ENCODE measurements at places on chromosomes 11 and 22.

- no peak overlapping the region for H3K27ac ChIP-seq
- H3K27me3 ChIP-seq, result no peaks in the 10 kb centered on the region
- DNase-seq, result no peak
These were observed 21.1 kb upstream of the TTLL12 start for GRCh38 chr22:43207849-43208702.

DNA sequence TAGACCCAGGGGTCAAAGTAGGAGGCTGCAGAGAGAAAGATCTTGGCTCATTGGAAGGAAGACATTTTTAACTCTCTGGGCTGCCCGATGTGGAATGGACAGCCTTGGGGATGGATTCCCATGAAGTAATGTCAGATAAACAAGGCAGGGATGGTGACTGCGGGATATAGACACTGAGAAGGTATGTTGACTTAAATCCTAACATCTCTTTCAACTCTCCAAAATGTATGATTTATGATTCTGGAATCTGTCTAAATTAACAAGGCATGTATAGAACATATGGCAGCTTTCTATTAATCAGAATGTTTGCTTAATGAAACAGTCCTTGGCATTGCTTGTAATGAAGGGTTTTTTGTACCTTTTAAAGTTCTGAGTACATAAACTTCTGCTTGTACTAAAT is 56.1 kb upstream of the VSTM5 start:
- no peaks in the 10 kb centered on the region for H3K27me3 ChIP-seq
- no peaks in the 10 kb centered on the region for H3K4me1 ChIP-seq
- no peaks in the 10 kb centered on the region for H3K36me3 ChIP-seq

GRCh38 chr11:58573451-58574104 is 2.1 kb downstream of the LPXN start:
- H3K36me3 ChIP-seq, result peaks cover 4% of the 10 kb centered on the region
- H3K27me3 ChIP-seq, result no peaks in the 10 kb centered on the region
- no peak overlapping the region for H3K4me3 ChIP-seq
- no peak for DNase-seq
- peaks cover 4% of the 10 kb centered on the region for H3K4me1 ChIP-seq

GRCh38 chr11:111378861-111379601 is at the start of gene POU2AF1:
TSS of gene POU2AF1 (minus strand) at chr11:111379275. CDS start at chr11:111379177, 98 bp downstream.
- peaks cover 3% of the 10 kb centered on the region for H3K4me1 ChIP-seq
- H3K27me3 ChIP-seq, result peaks cover 8% of the 10 kb centered on the region
- no peak within 1 kb of the TSS for H3K27ac ChIP-seq
- H3K36me3 ChIP-seq, result no peaks in the 10 kb centered on the region
- no peak within 1 kb of the TSS for H3K4me3 ChIP-seq

DNA sequence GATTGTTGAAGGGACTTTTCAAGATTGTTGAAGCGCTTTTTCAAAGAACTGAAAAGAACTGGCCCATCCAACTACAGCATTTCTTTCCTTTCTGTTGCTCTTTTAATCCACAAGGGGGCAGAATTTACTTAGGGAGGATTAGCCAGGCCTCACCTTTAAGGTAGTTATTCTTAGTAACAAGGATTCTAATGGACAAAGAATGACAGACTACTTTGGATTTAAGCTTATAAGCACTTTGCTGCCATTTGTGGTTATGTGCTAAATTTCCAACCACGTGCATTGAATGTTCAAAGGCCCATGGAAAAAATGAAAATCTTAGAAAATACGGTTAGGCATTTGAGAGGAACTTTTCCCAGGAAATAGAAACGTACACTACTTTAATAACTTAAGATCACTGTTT is 49.5 kb upstream of the HSPA8 start:
- H3K27me3 ChIP-seq, result no peaks in the 10 kb centered on the region
- H3K4me3 ChIP-seq, result no peak overlapping the region
- H3K36me3 ChIP-seq, result no peaks in the 10 kb centered on the region
- H3K27ac ChIP-seq, result no peak overlapping the region
- peak; percentile 65 for DNase-seq
- no peaks in the 10 kb centered on the region for H3K4me1 ChIP-seq

GRCh38 chr11:14904745-14905103 is 12.7 kb upstream of the CYP2R1 start:
- no peaks in the 10 kb centered on the region for H3K36me3 ChIP-seq
- H3K27ac ChIP-seq, result no peak overlapping the region
- H3K27me3 ChIP-seq, result peaks cover 26% of the 10 kb centered on the region
- peak; percentile 82 for DNase-seq
- peak overlapping the region; percentile 57 for H3K4me3 ChIP-seq

GRCh38 chr11:33790040-33790439 is 15.7 kb upstream of the FBXO3 start:
- no peak overlapping the region for H3K4me3 ChIP-seq
- DNase-seq, result no peak
- no peaks in the 10 kb centered on the region for H3K27me3 ChIP-seq
- H3K4me1 ChIP-seq, result no peaks in the 10 kb centered on the region
- no peak overlapping the region for H3K27ac ChIP-seq

GRCh38 chr11:46512261-46512881 is 81.5 kb downstream of the AMBRA1 start:
- DNase-seq, result no peak

DNA sequence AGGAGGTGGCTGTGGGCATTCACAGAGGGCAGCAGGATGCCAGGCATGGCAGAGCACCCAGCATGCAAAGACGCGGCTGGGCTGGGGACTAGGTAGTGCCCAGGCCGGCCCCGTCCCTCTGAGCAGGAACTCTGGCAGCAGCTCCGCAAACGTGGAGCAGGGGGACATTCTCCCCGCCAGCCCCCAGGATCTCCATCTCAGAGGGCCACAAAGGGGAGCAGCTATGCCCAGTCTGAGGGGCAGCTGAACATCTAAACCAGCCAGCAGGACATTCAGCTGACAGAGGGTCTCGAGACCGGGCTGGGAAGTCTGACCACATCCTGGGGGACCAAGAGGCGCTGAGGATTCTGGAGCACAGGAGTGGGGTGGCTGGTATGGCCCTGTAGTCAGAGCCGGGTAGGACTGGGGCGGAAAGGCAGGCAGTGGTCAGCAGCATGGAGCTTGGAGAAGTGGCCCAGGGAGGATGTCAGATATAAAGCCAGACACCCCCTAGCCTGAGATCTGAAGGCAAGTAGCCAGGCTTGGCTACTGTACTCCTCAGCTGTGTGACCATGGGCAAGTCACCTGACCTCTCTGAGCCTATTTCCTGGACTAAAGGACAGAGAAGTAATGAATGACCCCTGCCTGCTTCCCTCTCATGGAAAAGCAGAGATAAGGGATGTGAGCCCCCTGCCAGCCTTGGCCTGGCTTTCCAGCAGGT is 10.2 kb downstream of the PMM1 start:
- no peak for DNase-seq
- peaks cover 10% of the 10 kb centered on the region for H3K4me1 ChIP-seq
- H3K4me3 ChIP-seq, result no peak overlapping the region
- no peak overlapping the region for H3K27ac ChIP-seq
- H3K27me3 ChIP-seq, result no peaks in the 10 kb centered on the region
- H3K36me3 ChIP-seq, result peaks cover 68% of the 10 kb centered on the region

DNA sequence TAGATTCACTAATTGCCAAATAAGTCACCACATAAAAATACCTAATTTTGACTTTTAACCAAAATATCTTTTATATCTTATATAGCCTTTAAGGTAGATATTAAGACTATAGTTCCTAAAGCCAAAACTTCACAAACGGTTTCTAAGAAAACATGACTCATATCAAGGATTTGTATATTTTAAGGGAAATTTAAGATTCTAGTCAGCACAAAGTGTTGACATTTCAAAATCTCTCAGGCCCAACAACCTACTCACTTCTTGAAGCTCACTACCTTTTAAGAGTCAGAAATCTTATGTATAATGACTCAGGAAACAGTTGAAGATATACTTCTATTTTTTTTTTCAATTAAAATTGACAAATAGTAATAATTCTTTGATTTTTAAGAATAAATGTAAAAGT is 221.9 kb downstream of the SBF2 start:
- peaks cover 6% of the 10 kb centered on the region for H3K4me1 ChIP-seq
- no peak overlapping the region for H3K27ac ChIP-seq
- H3K4me3 ChIP-seq, result no peak overlapping the region
- no peaks in the 10 kb centered on the region for H3K27me3 ChIP-seq

DNA sequence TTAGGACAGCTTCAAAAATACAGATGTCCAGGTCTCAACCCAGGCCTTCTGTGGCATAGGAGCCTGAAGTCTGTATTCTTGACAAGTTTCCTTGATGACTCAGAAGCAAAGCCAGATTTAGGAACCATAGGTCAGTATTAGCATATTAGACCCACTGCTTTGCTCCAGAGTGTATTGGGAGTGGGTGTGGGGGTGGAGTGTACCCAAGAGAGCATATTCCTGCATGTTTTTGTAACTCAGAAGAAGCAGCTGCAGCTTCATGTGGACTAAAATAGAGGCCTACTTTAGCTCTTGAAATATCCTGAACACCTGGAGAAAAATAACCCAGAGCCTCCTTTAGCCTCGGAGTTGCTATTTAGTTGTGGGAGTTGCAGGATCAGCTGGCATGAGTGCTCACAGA is 106.7 kb downstream of the CCDC81 start:
- H3K27ac ChIP-seq, result no peak overlapping the region
- H3K27me3 ChIP-seq, result no peaks in the 10 kb centered on the region
- no peak overlapping the region for H3K4me3 ChIP-seq
- H3K36me3 ChIP-seq, result no peaks in the 10 kb centered on the region
- H3K4me1 ChIP-seq, result peaks cover 34% of the 10 kb centered on the region

GRCh38 chr11:119254239-119254638 is 48.1 kb downstream of the CBL start:
- peaks cover 5% of the 10 kb centered on the region for H3K36me3 ChIP-seq
- no peak for DNase-seq
- no peaks in the 10 kb centered on the region for H3K27me3 ChIP-seq
- H3K4me1 ChIP-seq, result no peaks in the 10 kb centered on the region

- H3K36me3 ChIP-seq, result peaks cover 6% of the 10 kb centered on the region
- peak; percentile 36 for DNase-seq
- H3K27me3 ChIP-seq, result peaks cover 2% of the 10 kb centered on the region
- H3K4me1 ChIP-seq, result peaks cover 10% of the 10 kb centered on the region
- H3K27ac ChIP-seq, result peak overlapping the region; percentile 76
These were observed 728 bp downstream of the DCUN1D5 start for GRCh38 chr11:103091064-103091800.

- peaks cover 9% of the 10 kb centered on the region for H3K27me3 ChIP-seq
- peaks cover 6% of the 10 kb centered on the region for H3K36me3 ChIP-seq
- H3K27ac ChIP-seq, result no peak overlapping the region
- peak overlapping the region; percentile 86 for H3K4me3 ChIP-seq
These were observed 673 bp upstream of the DUSP18 start for GRCh38 chr22:30668386-30668710.

DNA sequence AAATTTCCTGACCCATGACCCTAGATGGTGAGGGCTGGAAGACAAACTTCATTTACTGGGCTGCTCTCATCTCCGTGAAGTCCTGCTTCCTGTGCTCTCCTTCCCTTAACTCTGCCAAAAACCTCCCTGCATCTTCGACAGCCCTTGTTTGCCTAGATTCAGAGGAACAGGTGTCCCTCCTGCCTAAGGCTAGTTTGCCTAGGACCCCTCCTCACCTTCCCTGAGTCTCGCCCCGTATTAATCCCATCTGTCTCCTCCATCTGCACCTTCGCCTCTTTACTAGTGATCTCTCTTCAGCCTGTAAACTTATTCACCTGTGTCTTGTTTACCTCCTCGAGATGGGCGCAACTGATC is 33.1 kb downstream of the EIF3F start:
- H3K27ac ChIP-seq, result no peak overlapping the region
- H3K36me3 ChIP-seq, result no peaks in the 10 kb centered on the region
- H3K4me1 ChIP-seq, result peaks cover 9% of the 10 kb centered on the region
- H3K27me3 ChIP-seq, result peaks cover 53% of the 10 kb centered on the region
- no peak overlapping the region for H3K4me3 ChIP-seq
- no peak for DNase-seq

DNA sequence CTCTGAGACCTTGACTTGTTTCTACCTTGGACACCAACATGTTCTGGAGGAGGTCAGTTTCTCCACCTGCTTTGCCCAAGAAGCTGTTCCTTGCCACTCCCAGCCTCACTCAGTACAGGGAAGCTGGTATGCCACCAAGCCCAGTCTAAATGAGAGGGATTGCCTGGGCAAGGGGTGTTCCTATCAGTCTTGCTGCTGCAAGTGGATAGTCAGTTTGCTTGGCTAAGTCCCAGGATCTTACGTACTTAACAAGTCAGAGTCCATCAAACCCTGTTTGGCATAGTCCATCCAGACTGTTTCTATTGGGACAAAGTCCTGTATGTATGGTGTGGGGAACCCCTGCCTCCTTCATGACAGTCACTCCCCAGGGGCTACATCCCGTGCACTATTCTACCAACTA is 66.6 kb downstream of the RPL27A start:
- H3K4me3 ChIP-seq, result no peak overlapping the region
- H3K27ac ChIP-seq, result no peak overlapping the region
- H3K4me1 ChIP-seq, result peaks cover 13% of the 10 kb centered on the region
- H3K27me3 ChIP-seq, result no peaks in the 10 kb centered on the region
- no peak for DNase-seq

DNA sequence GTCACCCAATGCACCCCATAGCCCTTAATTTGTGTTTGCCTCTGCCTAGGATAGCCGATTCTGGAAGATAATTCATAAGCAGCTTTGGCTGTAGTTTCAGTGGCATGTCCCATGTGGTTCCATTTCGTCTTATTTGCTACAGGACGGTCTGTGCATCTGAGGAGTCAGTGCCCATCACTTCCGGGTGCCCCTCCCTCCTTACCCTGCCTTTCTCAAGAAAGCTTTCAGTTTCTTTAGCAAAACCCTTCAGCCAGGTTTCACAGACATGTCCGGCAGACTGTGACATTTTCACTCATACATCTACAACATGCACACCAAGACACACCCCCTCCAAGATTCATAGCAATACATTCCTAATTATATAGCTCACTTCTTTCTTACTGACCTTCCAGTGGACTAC is 14.3 kb downstream of the TP53AIP1 start:
- peaks cover 4% of the 10 kb centered on the region for H3K27me3 ChIP-seq
- no peak overlapping the region for H3K27ac ChIP-seq
- no peak overlapping the region for H3K4me3 ChIP-seq
- no peaks in the 10 kb centered on the region for H3K36me3 ChIP-seq

- H3K4me1 ChIP-seq, result peaks cover 85% of the 10 kb centered on the region
- peak; percentile 55 for DNase-seq
- H3K27ac ChIP-seq, result peak overlapping the region; percentile 65
- peaks cover 65% of the 10 kb centered on the region for H3K36me3 ChIP-seq
These were observed 18.9 kb upstream of the SUSD2 start for GRCh38 chr22:24162436-24162835.

GRCh38 chr22:23774922-23775436 is 2.3 kb downstream of the MMP11 start:
- H3K4me3 ChIP-seq, result no peak overlapping the region
- no peaks in the 10 kb centered on the region for H3K36me3 ChIP-seq
- peak; percentile 41 for DNase-seq
- H3K4me1 ChIP-seq, result peaks cover 43% of the 10 kb centered on the region

DNA sequence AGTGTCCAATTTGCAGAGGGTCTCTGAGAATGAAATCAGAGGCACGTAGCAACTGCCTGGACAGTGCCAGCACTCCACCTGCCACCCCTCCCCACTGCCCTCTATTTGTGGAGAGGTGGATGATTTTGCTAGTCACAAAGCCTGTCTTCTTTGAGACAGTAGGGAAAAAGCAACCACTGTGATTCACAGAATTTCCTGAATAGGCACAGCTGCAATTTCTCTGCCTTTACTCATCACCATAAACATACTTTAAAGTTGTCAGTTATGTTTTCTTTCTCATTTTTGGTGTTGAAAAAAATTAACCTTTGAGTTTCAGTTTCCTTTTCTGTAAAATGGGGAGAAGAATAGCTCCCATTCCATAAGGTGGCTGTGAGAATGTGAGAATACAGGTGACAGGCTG is 134.3 kb downstream of the TEAD1 start:
- no peak for DNase-seq
- peaks cover 3% of the 10 kb centered on the region for H3K36me3 ChIP-seq
- H3K4me3 ChIP-seq, result no peak overlapping the region
